ENCODE measurements at places on chromosomes 13 and 19.

DNA sequence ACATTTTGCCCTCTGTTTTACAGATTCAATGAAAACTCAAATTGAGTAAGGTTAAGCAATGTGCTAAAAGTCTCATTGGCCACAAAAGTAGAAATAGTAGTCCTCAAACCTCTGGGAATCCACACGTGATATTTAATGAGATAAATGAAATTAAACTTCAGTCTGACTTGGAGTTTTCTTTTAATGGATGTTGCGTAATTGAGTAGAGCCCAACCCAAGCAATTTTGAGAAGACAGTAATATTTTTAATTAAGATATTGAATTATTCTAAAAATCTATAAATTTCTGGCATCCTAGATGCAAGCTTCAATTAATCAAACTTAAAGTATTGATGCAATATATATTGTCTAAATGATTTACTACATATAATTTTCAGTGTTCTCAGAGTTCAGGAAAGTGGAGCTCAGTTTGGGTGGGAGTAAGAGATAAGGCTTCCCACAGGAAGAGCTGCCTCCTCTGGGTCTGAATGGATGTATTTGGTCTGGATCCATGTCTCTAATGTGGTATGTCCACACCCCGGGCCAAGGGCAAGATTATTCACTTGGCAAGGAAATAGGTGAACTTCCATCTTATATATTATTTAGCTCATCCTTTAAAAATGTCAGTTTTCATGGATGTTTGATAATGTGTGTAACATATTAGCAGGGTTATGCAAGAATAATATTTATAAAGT is 6.9 kb downstream of the MBNL2 start:
- DNase-seq = no peak

- DNase-seq = no peak
Observed at GRCh38 chr13:111668451-111668850, 348.0 kb downstream of the TEX29 start.

DNA sequence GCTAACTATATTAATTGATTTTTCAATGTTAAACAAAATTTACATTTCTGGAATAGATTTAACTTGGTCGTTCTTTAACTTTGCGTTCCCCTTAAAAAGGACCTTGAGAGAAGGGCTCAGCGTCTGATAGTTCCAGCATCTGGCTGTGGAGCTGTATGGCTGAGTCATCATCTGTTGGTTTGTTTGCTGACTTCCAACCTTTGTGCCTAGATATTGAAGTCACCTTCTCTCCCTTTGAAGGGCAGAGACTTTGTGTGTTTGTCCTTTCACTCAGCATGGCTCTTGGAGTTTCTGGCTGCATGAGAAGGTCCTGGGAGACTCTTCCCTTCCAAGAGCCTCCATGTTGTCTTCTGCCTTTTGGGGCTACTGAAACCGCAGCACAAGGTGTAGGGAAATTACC is 16.6 kb upstream of the IRS2 start:
- DNase-seq = no peak

- DNase-seq = no peak
Observed at GRCh38 chr19:30884146-30884812, 465.0 kb downstream of the TSHZ3 start.

DNA sequence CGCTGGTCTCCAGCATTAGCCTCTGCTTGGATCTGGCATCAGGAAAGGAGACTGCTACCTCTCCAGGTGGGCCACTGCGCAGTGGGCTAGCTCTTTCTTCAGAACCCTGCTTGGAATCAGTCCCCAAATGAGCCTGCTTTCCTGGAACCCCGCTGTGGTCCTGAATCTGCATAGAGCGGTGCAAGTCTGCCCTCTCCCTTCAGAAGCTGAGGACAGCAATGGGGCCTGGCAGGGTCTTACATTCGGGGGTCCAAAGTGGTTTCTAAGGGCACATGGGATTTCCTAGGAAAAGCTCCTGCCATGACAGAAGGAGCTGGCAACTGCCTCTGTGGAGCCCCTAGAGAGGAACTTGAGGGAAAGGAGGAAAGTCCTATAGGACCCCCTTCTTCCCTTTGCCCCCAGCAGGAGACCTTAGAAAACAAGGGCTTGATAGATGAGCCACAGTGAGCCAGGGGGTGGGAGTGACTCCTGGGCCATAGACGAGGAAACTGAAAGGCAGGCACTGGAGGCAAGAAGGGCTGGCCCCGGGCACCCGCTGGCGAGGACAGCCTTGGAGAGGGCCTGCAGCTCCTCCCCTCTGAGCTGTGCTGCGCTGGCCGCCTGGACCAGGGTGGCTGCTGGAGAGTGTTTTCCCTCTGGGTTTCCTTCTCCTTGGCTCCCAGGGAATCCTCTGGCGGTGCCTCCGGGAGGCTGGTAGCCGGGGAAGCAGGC is 1.4 kb upstream of the VSTM2B start:
- DNase-seq = no peak

DNA sequence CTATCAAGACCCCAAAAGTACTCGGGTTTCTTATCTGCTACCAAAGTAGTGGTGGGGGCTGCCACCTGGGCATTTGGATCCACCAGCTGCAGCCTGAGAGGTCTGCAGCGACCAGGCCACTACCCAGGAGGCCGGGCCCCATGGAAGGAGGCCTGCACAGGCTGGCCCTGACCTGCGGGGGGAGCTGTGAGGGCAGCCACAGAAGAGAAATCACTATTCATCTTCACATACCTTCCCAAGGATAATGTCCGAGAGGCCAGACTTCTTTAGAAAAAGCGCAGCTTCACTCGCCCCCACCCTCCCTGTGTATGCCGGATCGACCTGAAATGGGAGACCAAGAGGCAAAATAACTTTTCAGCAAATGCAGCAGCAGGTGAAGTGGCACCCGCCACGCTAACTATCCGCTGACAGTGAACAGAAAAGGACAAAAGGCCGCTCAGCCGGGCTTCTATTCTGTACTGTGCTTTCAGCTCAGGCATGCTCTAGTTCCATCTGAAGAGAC is 30.1 kb downstream of the EPS15L1 start:
- peak; percentile 19 for DNase-seq

GRCh38 chr19:35845215-35846037 is 6.9 kb downstream of the NPHS1 start:
- peak; percentile 42 for DNase-seq

GRCh38 chr13:70816853-70817252 is 708.6 kb upstream of the KLHL1 start:
- DNase-seq = no peak

- no peak for DNase-seq
Observed at GRCh38 chr13:30991184-30991583, 58.7 kb downstream of the TEX26 start.

GRCh38 chr13:113045251-113046127 is 60.1 kb upstream of the F7 start:
- DNase-seq = no peak
